Parietal lobe (tissue), 2 donors: ENCODE measurements at places on chromosomes 3 and 15. TPM values are rescaled to one million over a fixed set of nuclear protein-coding genes. Genes with fewer than 3 reads are reported as not detected.

Gene NBEAL2
- 16.9 TPM for total RNA-seq

Gene DLL4
- total RNA-seq: 6.3 TPM

Gene ITIH3
- total RNA-seq: not detected

Gene TTLL3
- 60.1 TPM for total RNA-seq

Gene CRYGS
- total RNA-seq: 7.2 TPM

Gene C3orf52
- 0.63 TPM for total RNA-seq

Gene CASR
- total RNA-seq: 0.31 TPM

Gene DGKG
- 10.6 TPM for total RNA-seq
